Naive thymus-derived CD8-positive, alpha-beta T cell (primary cell): ENCODE measurements at places on chromosomes 6 and 20.

GRCh38 chr6:321536-322258, 29.4 kb downstream of the DUSP22 start:
- DNase-seq = no peak

- DNase-seq = no peak
Measured at GRCh38 chr6:69622230-69622629, 174.6 kb downstream of the LMBRD1 start.

DNA sequence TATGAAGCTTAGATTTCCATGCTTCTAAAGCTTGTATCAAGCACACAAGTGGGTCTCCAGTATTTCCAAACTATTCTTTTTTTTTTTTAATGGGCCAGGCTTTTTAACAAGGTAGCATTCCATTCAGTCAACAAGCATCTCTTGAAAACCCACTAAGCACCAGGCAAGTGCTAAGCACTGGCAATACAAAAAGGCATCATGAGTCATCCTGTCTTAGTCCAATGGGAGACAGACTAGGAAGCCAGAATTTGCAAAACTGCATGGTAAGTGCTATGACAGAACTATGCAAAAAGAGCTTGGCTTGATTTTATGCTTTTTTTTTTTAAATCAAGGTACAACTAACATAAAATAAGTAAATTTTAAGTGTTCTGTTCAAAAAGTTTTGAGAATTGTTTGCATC, 109.3 kb upstream of the DST start:
- no peak for DNase-seq

GRCh38 chr6:105164418-105164817, 15.4 kb downstream of the POPDC3 start:
- DNase-seq = no peak

DNA sequence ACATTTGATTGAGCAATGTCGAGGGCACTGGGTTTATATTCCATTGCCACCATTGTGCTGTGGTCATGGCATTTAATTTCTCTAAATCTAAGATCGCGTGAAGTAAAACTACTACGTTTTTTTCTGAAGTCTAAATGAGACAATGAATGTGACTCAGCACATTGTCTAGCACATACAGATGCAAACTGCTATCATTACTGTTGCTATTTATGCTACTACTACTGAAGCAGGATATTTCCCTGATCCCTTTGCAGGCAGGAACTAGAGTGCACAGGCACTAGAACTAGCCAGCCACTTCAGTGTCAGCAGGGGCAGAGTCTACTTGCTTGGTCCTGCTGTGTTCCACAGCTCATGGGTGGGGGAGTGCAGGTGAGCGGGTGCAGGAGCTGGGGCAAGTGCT, 449.7 kb downstream of the CDKAL1 start:
- DNase-seq = no peak

GRCh38 chr6:77368660-77369313, 94.5 kb downstream of the HTR1B start:
- no peak for DNase-seq

DNA sequence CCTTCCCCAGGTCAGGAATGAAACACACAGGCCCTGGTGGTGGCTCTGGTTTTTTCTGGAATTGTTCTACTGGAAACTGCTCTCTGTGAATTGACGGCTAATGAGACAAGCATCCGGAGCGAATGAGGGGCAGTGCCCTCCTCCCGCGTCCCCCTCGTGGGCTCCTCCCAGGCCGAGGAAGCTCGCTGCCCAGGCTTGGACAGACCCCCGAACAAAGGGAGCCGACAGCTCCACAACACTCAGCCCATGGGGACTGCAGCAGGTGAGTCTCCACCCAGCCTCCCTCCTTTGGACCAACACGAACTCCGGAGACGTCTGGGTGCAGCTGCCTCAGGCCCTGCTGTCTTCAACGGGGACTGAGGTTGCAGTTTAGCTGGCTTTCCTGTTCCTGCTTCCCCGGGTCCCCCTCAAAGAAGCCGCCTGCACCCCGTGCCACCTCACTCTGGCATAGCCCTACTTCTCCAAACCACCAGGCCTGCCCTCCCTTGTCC, 31.3 kb upstream of the AFDN start:
- DNase-seq = no peak

- DNase-seq = no peak
Measured at GRCh38 chr6:131549811-131550210, 23.2 kb upstream of the ARG1 start.

DNA sequence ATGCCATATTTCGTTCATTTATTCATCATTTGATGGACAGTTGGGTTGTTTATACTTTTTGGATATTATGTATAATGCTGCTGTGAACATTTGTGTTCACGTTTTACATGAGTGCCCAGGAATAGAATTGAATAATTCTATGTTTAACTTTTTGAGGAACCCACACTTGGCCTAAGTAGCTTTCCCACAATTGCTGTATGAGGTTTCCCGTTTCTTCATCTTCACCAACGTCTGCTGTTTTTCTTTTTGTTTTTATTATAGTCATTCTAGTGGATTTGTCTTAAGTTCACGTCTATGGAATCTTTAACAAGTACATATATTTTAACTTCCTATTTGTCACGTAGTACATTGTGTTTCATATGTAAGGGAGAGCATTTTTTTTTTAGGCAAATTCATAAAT, 110.3 kb downstream of the JARID2 start:
- no peak for DNase-seq

GRCh38 chr6:22152841-22153240, 144.0 kb downstream of the PRL start:
- DNase-seq = no peak
